NCI-H774 (cell line): ENCODE measurements at places on chromosomes 2 and 18.

DNA sequence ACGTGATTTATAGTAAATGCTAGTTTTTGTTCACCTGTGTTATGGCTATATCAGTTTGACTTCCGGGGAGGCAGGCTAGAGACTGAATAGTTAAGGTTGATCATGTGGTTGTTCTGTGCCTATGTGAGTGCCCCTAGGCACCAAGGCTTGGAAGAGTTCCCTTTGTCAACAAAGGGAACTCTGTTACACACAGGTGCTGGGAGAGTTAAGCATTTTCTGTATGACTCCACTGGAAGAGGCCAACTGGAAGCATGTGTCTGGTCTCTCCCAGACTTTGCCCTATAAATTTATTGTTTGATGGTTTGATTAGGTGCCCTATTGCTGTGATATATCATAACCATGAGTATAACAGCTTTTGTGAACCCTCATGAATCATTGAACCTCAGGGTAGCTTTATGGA lies 63.8 kb downstream of the ARL6IP6 start:
- no peak for DNase-seq

DNA sequence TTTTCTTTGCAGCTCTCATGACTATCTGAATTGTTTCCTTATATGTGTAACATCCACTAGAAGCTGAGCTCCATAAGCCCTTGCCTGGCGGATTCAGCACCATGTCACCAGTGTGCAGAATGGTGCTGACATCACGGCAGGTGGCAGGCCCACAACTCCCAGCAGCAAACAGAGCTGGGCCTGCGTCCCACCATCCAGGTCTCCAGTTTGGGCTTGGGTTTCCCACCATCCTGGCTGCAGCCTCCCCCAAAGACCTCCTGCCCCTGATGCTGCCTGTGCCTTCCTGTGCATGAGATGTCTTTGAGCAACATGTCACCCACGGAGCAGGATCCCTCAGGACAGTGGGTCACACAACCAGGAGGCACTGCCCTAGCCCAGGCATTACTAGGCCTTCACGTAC lies 113.1 kb downstream of the TNS1 start:
- DNase-seq = no peak

DNA sequence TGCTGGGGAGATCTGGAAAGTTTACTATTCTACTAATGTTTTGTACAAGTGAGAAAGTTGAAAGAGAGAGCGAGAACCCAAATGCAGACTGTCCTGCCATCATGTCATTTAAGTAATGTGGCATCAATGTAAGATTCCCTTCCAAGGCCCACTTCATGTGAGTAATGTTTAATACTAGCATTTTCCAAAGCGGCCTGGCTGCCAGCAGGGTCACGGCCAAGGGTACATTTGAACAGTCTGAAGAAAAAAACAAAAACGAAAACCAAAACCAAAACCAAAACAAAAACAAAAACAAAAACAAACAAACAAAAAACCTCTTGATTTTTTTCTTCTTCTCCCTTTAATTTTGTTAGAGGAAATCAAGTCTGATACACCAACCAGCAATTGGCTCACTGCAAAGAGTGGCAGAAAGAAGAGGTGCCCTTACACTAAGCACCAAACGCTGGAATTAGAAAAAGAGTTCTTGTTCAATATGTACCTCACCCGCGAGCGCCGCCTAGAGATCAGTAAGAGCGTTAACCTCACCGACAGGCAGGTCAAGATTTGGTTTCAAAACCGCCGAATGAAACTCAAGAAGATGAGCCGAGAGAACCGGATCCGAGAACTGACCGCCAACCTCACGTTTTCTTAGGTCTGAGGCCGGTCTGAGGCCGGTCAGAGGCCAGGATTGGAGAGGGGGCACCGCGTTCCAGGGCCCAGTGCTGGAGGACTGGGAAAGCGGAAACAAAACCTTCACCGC lies 2.2 kb downstream of the HOXD10 start:
- peak; percentile 17 for DNase-seq

DNA sequence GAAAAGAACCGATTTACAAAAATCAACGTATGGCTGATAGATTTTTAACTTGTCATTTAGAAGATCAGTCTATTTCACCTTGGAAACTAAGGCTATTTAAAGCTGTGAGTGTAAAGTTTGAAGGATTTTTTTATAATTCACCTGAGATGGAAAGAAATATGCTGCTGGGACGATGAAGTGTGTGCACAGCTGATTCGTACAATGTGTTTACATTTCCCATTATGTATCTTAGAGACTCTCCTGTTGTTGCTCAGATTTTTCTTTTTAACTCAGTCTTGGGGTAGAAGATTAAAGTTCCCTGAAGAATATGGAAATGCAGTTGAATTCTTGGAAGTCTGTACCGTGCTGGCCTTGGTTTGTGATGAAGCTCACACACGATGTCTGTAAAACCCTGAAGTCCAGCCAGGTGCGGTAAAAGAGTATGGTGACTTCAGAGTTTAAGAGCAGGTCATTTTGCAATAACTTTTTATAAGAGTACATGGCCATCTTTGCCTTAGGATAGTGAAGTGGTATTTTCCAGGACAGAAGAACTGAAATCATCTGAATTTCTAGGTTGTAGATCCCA lies 250.1 kb downstream of the PRKCE start:
- no peak for DNase-seq

- DNase-seq = no peak
Measured at GRCh38 chr2:10329580-10329879, 26.8 kb downstream of the HPCAL1 start.

GRCh38 chr18:26575865-26576217 lies 27.5 kb upstream of the KCTD1 start:
- no peak for DNase-seq

DNA sequence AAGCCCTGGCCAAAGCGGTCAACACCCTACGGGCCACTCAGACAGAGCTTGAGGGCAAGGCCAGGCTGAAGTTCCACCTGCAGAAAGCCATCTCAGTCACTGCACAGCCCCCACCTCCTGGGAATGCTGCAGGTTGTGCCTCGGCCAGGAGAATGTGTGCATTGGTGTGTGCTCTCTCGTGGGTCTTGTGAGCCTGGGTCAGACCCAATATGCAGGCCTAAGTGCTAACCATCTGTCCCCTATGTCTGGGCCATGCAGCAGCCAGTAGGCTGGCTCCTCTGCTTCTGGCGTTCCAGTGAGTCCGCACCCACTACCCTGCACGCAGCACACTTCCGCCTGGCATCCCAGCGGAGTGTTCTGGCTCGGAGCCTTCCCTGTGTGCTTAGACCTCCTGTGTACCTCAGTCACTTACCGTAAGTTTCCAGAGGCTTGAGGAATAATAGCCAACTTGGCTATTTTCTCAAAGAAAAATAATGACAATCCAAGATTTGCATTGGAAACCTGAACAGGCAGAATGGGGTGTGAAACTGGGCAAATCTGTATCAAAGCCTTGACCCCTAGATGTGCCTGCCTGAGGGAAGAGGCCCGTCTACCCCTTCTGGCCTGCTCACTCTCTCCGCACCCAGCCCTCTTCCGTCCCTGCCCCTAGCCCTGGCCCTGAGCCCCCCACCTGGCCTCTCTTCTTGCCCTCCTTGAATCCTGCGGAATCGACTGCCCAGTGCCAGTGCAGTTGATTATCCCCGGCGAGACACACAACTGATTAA lies 7.2 kb downstream of the SIX3 start:
- DNase-seq = no peak

DNA sequence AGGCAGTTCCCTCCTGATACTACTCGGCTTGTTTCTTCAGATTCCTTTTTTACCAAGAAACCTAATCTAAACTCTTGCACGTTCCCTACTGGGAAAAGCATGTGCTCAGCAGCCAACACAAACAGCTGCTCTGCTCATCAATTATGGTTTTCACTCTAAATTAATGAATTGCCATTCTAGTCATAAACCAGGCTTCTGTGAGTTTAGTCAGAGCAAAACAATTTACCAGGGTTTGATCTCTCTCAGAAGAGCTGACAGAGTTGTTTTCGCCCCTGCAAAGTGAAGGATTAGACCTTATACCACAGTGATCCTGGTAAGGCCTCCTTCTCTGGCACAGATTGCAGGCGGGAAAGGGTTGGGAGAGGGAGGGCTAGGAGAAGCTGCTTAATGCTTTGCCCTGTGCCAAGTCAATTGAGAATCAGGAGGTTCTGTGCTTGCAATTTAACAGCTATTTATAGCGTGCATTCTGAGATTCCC lies 57.2 kb downstream of the REEP1 start:
- no peak for DNase-seq

DNA sequence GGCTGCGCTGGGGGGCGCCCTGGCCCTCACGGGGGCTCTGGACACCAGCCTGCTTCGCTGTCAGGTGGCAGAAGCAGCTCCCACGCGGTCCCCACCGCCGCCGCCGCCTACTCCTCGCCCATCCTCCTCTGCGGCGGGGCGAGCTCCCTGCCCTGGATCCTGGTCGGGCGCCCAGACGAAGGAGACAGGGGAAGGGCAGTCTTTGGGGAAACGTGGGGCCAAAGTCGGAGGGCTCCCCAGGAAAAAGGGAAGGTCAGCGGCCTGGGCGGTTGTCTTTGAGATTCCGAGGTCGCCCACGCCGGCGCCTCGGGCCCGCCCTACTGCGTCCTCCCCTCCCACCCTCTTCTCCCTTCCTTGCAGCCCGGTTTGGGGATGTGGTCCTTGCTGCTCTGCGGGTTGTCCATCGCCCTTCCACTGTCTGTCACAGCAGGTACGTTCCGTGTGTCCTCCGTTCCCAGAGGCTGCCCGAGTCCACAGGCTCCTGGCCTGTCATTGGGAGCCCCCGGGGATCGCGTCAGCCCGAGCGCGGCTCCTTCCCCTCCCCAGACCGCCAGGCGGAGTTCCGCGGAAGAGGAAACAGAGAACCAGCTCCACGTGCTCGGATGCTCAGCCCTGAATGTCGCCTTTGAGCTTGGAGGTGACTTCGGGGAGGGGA lies 800 bp downstream of the IL1RL2 start:
- no peak for DNase-seq

- DNase-seq = no peak
Measured at GRCh38 chr18:73535990-73536389, 611.6 kb downstream of the FBXO15 start.

DNA sequence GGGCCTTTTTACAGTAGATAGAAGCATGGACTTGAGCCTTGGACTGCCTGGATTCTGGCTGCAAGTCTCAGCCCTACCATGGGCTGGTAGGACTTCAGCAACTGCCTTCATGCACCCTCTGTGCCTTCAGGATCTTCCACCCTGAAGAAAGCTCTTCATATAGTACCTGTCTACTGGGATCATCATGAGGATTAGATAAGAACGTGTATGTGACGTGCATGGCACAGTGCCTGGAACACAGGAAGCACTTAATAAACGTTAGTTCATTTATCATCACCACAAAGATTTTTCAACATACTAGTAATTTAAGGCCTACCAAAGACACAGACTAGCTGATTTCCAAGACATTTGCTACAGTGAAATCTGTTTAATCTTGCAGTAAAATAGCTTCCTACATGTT lies 53.2 kb upstream of the ITM2C start:
- DNase-seq = no peak

DNA sequence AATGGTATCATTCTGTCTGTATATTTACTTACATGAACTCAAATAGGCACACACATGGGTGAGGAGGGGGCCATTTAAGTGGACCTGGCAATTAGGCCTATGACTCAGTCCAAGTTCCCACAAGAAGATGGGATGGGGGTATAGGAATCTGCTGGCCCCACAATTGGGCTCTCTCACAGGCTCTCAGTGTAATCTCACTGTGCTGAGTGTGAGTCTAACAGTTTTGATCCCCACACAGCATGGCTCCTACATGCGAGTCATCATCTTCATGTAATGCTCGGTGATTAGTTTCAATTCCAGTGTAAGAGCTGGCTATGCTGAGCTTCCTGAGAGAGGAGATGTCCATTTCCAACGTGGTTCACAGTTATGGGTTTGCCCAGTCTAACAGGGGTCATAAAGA lies 114.0 kb downstream of the GATA6 start:
- no peak for DNase-seq

DNA sequence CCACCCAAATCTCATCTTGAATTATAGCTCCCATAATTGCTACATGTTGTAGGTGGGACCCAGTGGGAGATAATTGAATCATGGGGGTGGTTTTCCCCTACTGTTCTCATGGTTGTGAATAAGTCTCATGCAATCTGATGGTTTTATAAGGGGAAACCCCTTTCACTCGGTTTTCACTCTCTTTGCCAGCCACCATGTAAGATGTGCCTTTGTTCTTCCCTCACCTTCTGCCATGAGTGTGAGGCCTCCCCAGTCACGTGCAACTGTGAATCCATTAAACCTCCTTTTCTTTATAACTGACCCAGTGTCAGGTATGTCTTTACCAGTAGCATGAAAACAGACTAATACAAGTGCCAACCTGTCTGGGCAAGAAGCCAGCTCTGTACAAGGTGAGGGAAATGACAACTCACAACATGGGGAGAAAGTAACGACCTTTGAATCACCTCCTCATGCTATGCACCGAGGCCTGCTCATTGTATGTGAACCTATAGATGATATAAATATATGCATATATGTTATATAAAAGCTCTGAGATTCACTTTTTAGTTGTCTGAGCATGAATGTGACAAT lies 162.2 kb downstream of the ALPK2 start:
- no peak for DNase-seq

DNA sequence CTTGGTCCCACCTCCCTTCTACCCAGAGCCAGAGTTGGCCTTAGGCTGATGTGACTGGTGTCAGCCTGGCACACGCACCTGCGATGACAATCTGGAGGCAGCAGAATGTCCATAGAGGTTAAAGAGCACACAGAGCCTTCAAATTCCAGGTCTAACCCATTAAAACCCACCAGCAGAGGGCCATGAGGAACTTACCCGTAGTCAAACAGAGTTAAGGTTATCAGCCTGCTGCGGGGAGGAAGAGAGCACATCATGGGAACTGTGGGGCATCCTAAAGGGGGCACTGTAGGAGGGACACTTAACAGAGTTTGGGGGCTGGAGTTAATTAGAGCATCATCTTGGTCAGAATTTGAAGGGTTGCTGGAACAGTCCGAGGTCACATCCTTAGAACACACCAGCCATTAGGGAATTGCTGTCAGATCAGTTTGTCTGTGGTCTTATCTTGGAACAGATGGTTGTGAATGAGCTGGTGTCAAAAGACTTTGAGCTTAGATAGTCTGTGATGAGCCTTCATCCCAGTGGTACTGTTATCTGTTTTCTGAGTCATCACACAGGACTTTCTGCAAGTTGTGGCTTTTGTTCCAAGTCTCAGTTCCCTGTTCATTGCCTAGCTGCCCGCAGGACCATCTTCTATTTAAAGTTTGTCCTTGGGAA lies 248.6 kb downstream of the LOXHD1 start:
- no peak for DNase-seq

DNA sequence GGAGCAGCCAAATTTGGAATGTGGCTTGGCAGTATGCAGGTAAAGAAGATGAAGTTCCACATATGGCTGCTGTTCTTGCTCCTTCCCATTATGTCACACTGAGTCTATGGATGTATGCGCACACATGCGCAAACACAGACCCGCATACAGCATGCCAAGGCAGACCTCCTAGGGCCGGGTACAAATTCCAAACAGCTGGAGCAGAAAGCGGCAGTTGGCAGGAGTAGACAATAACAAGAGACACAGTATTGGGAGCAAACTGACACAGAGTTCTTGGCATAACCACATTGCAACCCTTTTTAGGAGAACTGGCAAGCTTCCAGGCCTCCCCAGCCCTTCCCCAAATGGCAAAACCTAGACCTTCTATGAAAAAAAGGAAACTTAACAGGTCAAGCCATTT lies 268.9 kb downstream of the SP3 start:
- no peak for DNase-seq

DNA sequence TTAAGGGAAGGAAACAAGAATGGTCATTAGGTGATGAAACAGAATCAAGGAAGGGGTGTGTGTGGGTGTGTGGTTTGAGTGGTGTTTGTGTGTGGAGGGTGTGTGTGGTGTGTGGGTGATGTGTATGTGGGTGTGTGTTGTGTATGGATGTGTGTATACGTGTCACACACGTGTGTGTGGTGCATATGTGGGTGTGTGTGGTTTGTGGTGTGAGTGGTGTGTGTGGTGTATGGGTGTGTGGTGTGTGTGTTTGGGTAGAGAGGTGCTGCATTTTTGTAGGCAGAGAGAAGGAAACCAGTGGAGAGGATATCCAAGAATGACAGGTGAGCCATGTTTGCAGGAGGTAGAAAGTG lies 1.1 kb upstream of the CEP192 start:
- DNase-seq = no peak
